ENCODE measurements at places on chromosomes 7 and 10.

- DNase-seq = peak; percentile 65
Measured at GRCh38 chr7:27992097-27992496, 188.5 kb downstream of the JAZF1 start.

- no peak for DNase-seq
Measured at GRCh38 chr10:70111496-70111895, 21.1 kb downstream of the AIFM2 start.

DNA sequence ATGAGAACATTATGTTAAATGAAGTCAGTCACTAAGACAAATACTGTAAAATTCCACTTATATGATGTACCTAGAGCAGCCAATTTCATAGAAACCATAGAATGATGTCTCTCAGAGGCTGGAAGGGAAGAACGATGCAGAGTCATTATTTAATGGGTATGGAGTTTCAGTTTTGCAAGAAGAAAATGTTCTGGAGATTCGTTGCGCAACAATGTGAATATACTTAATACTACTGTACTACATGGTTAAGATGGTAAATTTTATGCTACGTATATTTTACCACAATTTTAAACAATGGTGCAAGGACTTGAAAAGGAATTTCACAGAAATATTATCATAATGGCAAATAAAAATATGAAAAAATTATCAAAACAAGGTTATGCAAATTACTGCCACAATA is 972.6 kb downstream of the KCNMA1 start:
- peak; percentile 23 for DNase-seq

GRCh38 chr10:105159268-105159667 is 518.2 kb downstream of the SORCS3 start:
- no peak for DNase-seq

GRCh38 chr7:117324960-117325359 is 2.1 kb upstream of the WNT2 start:
- no peak for DNase-seq

DNA sequence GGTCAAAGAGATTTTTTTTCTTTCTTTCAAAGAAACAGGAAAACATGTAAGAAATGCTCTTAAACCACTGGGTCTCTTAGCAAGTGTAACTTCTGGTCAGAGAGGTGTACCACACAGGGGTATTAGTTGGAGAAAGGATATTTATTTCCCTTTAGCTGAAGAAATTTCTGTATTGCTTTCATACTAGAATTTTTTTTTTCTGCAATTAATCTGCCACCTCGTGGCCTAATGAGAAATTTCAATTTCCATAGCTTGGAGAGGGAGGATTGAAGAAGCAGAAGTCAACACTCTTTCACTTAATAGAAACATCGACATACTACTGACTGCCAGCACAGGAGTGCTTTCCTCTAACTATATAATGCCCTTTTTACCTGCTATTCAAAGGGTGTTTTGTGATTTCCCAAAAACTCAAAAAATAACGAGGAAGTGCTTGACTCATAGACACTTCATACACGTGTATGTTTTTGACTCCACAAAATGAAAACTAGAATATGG is 177.6 kb upstream of the NAMPT start:
- peak; percentile 75 for DNase-seq

GRCh38 chr10:60446070-60446833 is 56.6 kb upstream of the ANK3 start:
- DNase-seq = peak; percentile 45

GRCh38 chr7:158649279-158649678 is 55.3 kb downstream of the NCAPG2 start:
- DNase-seq = peak; percentile 97

DNA sequence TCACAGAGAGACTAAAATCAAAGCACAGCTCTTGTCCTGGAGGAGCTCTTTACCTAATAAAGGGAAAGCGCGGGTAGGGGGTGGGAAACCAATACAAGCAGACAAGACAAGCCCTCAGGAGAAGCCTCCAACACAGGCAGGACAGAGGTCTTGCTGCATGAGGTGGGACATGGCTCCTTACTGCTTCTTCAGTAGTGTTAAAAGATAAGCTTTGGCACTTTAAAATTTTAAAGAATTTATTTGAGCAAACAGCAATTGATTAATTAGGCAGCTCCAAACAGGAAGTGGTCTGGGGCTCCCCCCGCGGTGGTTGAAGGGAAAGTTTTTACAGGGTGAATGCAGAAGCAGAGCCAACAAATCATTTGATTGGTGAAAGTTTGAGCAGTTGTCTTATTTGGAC is 50.3 kb upstream of the MACC1 start:
- DNase-seq = no peak

DNA sequence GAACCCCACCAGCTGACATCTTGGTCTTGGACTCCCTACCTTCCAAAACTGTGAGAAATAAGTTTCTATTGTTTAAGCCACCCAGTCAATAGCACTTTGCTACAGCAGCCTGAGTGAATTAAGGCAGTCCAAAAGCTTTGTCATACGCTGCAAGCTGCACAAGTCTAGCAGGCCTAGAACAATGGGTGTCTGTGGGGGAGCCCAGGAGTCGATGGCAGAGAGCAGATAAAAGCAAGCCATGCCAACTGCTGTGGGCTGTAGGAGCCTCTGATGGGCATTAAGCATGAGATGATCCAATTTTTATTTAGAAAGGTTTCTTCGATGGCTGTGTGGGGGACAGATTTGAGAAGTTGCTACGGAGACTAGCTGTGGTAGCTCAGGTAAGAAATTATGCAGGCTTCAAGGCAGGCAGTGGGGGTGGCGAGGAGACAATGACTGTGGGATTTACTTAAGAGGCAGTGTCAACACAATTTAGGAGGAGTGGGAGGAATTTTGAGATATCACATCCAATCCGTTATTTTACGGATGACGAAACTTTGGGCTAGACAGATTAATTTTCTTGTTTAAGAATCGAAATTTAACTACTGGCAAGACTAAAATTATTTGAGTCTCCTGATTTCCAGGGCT is 110.4 kb downstream of the NRCAM start:
- DNase-seq = no peak

GRCh38 chr10:71285180-71285545 is 33.9 kb upstream of the SLC29A3 start:
- peak; percentile 70 for DNase-seq

DNA sequence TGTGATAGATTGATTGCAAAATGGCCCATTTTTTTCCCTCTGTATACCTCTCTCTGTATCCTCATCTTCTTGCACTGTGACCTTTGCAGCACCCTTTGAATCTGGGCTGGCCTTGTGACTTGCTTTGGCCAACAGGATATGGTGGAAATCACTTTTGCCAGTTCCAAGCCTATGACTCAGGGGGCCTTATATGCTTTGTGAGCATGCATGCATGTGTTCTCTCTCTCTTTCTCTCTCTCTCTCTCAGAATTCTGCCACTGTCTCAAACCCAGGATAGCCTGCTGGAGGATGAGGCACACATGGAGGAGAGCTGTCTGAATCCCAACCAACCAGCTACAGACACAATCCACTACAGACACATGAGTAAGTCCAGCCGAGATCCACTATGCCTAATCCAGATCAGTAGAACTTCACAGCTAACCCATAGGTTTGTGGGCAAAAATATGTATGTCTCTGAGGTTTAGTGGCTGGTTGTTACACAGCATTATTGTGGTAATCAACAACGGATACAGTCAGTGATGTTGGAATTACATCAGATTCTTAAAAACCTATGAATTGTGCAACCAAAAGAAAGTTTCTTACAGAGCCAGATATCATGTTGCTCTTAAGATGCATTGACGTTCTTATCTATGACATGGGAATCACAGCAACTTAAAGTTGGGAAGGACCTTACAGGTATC is 41.8 kb upstream of the ABCB4 start:
- peak; percentile 4 for DNase-seq

GRCh38 chr10:132665946-132666704 is 119.8 kb downstream of the NKX6-2 start:
- DNase-seq = peak; percentile 70

GRCh38 chr7:83769407-83769806 is 120.5 kb upstream of the SEMA3E start:
- DNase-seq = no peak

GRCh38 chr7:91264924-91265681 is 870 bp downstream of the FZD1 start:
- peak; percentile 78 for DNase-seq

DNA sequence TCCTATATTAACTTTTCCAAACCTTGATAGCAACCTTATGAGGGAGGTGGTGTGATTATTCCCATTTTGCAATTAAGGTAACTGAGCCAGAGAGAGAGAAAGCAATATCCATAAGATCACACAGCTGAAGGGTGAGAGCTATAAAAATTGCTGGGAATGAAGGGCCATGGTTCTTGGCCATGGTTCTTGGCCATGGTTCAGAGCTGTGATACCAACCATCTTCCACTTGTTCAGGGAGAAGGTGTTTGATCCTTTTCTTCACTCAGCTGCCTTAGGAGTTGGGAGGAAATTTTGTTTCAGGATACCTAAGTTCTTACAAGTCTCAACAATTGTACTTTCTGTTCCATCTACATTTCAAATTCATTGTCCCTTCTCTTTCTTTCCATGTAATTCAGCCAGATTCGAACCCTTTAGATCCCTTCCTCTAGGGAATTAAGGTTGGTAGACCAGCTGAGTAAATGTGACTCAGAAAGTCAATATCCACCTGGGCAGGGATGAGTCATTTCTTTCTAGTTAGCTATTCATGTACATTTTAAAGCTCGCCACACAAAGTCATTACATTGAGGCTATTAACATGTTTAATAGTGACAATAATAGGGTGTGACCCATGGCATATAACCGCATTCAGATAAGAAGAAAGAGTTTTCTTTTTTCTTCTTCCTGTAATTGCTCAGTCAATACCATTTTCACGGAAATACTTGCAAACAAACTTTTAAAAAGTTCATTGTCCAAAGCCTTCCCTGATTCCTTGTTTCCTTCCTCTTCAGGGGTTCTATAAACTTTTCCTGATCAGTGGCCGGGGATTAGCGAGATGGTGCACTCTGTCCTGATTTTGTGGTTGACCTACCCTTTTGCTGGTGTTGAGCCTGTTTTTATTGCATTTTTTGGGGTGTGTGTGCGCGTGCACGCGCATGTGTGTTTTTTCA is 143.4 kb downstream of the TCF7L2 start:
- no peak for DNase-seq

GRCh38 chr10:17780727-17781126 is 28.4 kb upstream of the MRC1 start:
- DNase-seq = no peak

- DNase-seq = no peak
Measured at GRCh38 chr10:88702848-88703597, 3.0 kb upstream of the LIPK start.

GRCh38 chr10:22455068-22455857 is 110.0 kb downstream of the SPAG6 start:
- DNase-seq = no peak

Measured in adipocyte (in vitro differentiated cells).